ENCODE measurements at places on chromosomes 6 and 20.

DNA sequence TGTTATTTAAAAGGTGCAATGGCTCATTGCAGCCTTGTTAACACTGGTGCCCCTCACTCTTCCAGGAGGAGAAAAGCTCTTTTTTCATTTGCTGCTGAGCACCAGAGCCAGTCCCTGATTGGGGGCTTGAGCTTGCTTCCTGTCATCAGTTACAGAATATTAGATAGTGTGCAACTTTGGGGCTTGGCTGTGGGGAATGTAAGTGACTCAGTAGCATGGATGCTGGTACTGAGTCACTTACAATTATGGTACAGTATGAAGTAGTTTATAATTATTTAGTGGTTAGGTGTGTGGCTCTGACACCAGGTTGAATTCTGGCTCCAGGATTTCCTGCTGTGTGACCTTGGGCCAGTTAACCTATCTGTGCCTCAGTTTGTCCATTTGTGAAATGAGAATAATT is 37.6 kb downstream of the ANKS1A start:
- DNase-seq = no peak

GRCh38 chr20:53688085-53688484 is 94.4 kb upstream of the ZNF217 start:
- no peak for DNase-seq

- no peak for DNase-seq
Observed at GRCh38 chr20:16528078-16528477, 45.2 kb downstream of the KIF16B start.

- no peak for DNase-seq
Observed at GRCh38 chr6:42962502-42963178, 2.1 kb downstream of the GNMT start.

- DNase-seq = no peak
Observed at GRCh38 chr20:48154040-48154765, 368.9 kb upstream of the SULF2 start.

DNA sequence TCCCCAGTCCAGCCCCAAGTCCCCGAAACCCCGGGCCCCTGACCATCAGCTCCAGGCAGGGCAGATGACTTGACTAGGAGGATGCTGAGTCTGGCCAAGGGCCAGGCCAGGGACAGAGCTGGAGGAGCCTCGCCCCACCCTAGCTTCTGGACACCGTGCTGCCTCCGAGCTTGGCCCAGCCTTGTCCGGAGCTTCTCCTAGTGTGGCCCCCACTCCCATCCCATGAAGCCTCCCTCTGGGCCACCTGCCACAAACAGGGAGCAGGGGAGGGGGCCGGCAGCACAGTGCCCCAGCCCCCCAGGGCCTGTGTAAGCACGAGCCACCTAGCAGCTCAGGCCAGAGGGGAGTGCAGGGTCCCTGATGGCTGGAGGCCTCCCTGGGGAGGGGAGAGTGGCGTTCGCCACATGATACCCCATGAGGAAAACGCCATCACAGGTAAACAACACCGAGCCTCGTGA is 5.3 kb downstream of the EEF1A2 start:
- DNase-seq = no peak

- no peak for DNase-seq
Observed at GRCh38 chr6:168217216-168217879, 102.2 kb downstream of the DACT2 start.

GRCh38 chr20:2130683-2131082 is 29.1 kb downstream of the STK35 start:
- DNase-seq = no peak

GRCh38 chr6:150734235-150734634 is 131.3 kb upstream of the MTHFD1L start:
- DNase-seq = no peak

GRCh38 chr6:169864148-169865020 is 113.0 kb downstream of the ERMARD start:
- no peak for DNase-seq

DNA sequence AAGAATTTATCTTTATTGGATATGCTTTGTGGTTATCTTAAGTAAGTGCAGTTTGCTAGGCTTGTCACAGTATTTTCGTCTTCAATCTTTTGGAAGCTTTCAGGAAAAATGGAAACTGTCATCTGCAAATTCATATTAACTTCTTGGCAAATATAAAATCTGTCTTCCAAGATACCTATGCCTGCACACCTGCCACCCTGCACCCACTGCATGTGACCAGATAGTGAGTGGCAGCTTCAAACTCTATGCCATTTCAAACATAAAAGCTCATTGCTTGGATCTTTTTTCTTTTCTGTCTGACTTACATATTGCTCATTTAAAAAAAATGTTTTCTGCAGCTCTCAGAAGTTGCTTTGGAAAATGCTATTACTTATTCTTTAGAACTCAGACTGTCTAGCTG is 14.1 kb downstream of the OPRM1 start:
- DNase-seq = no peak

DNA sequence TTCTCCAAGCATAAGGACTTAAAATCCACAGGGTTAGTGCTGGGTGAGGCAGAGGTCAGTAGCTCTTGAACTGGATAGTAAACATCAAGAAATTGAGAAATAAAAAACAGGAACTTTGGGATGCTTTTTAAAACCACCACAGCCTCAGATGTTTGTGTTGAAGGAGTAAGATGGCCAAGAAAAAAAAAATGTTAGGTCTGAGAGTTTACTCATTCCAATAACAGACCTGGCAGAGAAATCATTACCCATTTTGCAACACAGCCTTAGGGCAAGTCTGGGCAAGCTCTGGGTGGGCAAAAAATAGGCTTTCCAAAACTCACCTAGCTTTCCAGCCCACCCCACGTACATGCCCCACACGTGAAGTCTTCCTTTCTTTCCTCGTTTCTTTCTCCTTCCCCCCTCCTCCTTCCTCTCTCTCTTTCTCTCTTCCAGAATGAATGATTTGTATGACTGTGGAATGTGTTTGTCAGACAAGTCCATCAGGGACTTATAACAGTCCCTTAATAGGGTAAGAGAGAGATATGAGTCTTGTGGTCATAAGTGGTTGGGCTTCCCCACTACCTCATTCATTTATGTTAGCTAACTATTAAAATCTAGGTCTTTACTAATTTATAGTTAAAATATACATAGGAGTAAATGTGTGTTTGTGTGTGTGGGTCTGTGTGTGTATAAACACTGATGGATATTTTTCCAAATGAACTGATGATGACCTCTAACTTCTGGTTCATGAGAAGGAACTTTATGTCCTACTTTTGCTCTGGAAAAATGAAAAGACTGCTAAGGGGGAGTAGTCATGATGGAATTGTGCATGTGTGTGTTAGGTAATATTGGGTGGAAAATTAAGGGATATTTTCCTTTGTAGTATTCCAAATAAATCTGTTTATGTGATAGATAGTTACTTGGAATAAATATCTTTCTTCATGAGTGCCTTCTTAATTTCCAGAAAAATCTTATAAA is 18.0 kb upstream of the DSE start:
- DNase-seq = no peak

- DNase-seq = peak; percentile 20
Observed at GRCh38 chr6:163151212-163151611, 263.3 kb upstream of the QKI start.

DNA sequence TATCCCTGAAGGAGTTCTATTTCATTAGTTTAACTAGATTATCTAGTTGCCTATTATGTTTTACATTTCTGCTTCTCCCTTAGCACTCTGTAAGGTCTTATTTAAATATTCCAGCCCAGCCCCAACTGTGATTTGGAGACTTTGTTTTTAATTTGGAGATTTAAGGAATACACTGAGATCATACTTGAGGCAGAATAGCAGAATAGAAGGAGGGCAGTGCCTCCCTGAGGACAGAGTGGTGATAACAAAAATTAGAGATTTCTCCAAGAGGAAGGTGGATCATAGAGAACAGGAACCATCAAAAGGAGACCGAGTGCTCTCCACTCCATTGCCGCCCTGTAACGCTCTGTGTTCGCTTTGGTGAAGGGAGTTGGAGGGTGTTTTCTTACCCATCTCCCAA is 14.8 kb upstream of the CD164 start:
- no peak for DNase-seq

DNA sequence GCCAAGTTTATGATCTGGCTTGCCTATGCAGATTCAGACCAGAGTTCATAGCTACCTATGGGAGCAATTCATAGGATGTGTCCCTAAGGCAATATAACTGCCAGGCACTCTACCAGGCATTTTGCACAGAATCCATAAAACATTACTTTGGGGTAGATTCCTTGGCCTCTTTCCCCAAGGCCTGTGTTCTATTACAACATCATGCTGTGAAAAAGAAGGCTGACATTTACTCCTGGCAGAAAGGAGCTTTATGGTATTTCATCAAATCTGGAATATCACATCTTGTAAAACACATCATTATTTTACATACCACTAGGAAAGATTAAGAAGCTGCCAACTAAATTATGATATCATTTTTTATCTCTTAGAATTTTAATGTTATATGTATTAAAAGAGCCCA is 287.0 kb upstream of the MARCKS start:
- DNase-seq = no peak

DNA sequence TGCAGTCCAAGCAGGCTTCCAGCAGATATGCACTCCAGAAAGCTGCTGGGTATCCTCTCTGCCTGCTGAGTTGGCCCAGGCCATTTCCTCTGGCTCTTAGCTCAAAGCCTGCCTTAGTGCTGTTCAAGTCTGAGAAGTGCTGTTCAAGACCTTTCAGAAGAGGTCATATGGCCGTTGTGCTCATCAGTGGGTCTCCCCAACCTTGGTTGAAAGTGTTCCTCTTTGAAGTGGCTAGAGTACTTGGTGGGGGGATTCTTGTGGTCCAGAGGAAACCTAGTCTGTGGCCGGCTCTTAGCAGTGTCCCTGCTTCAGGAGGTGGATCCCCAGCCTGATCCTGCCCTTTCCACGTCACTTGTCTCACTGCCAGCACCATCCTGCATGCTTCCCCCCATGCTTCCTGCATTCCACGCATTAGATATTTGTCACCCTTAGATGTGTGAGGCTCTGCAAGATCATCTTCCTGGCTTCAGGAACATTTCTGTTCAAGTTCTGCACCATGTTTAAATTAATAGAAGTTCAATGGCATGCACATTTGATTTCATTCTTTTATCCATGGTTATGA is 105.0 kb downstream of the FIG4 start:
- no peak for DNase-seq

DNA sequence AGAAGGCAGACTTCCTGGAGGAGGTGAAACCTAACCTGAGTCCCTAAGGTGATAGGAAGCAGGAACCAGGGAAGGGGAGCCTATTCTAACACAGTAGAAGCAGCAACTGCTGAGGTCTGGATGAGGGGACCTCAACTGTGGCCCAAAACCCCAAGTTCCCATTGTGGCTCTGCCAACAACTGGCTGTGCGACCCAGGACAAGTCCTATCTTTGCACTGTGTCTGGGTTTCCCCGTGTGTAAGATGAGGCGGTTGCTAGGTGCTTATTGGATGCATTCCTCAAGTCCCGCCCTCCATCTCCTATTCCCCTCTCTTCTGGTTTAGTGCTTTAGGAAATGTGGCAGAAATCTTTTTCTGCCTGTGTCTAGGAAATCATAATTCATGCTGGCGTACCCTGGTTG is 52.2 kb upstream of the TTPAL start:
- no peak for DNase-seq

- DNase-seq = no peak
Observed at GRCh38 chr20:8783734-8784133, 285.2 kb upstream of the PLCB4 start.

Measured in neuronal stem cell (in vitro differentiated cells).